Activated CD4-positive, alpha-beta T cell treated with anti-CD3 and anti-CD28 coated beads, Interleukin-2, amount 50 U/mL, for 16 hours (primary cell): ENCODE measurements at places on chromosomes 2 and 18.

- no peak for DNase-seq
These were observed 224.5 kb upstream of the SPOPL start for GRCh38 chr2:138277062-138277461.

GRCh38 chr2:65436824-65437221, 4.4 kb upstream of the SPRED2 start:
- DNase-seq, result peak; percentile 87

GRCh38 chr2:59691518-59692190, 861.8 kb downstream of the BCL11A start:
- no peak for DNase-seq

GRCh38 chr2:218271487-218271797, 1.1 kb downstream of the PNKD start:
- DNase-seq, result no peak

- DNase-seq, result no peak
These were observed 170.4 kb downstream of the ZNF407 start for GRCh38 chr18:74768096-74768495.

- DNase-seq, result no peak
These were observed 40.0 kb upstream of the SULT1C3 start for GRCh38 chr2:108199726-108200125.

- no peak for DNase-seq
These were observed 34.5 kb downstream of the PTPN2 start for GRCh38 chr18:12849548-12849947.

DNA sequence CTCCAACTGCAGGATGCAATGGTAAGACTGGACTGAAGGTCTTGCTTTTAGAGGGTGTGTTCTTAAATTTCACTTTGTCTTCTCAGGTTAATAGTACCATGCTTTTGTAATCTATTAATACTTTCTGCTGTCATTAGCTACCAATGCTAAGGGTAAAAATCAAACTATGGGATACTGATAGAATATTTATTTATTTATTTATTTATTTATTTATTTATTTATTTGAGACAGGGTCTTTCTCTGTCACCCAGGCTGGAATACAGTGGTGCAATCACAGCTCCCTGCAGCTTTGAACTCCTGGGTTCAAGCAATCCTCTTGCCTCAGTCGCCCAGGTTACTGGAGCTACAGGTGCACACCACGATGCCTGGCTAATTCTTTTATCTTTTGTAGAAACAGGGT, 152.1 kb downstream of the SPP2 start:
- no peak for DNase-seq

DNA sequence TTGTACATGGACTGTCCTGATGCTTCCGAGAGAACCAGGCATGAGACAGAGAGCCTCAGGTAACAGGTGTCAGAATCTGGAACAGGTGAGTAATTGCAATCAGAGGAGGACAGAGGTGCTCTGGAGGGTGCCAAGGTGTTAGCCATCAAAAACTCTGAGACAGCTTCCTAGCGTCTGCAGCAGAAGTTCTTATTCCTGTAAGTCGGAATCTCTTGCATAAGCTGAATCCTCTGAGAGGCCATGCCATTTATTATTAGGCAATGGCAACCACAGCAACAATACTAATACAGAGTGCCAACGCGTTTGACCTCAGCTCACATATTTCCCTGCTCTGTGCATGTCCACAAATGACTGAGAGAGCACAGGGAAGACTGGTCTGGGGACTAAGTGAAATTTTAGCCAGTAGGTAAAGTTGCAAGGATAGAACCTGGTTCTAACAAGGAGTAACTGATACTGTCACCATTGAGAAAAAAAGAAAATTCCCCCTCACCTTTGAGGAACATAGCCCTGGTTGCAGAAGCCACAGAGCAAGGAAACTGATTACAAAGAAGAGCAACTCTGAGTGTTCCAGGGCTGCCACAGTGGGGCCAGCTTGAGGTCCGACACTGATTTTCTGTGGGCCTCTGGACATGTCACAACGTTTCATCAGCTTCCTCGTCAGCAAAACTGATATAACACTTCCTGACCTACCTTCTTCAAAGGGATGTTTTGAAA, 55.1 kb upstream of the ACSL3 start:
- peak; percentile 10 for DNase-seq

DNA sequence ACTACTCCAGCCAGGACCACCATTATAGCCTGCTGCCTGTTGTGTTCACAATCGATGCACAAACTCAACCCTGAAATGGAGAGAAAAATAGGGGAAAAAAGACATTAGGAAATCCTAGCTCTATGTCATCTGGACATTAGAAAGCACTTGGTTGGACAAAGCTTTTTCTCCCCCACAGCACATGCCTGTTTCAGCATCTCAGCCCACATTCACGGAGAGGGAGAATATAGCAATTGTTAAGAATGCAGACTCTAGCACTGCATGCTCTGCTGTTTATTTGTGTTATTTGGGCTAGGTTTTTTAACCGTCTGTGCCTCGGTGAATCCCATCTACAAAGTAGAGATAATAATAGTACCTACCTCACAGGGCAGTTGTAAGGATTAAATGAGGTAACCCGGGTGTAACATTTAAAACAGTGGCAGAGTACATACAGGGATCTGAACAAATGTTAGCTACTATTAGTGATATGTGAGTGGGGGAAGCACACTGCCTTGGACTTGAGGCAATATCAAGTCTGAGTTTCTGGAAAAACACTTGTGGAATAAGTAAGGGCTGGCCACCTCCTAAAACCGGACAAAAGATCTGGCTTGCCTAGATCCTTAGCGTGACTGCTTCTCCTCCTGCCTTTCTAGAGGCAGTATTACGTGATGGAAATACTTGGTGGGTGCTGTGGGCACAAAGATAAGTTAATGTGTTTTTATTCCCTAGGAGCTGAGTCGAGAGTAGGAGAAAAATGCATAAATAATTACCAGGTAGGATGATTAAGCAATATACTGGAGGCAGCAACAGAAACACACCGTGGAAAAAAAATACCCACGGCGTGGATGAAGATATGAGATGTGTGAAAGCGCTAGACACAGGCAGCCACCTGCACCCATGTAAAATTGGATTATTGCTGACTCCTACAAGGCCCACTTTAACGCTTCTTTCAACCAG, 1.0 kb upstream of the PPP1CB start:
- DNase-seq, result peak; percentile 36

DNA sequence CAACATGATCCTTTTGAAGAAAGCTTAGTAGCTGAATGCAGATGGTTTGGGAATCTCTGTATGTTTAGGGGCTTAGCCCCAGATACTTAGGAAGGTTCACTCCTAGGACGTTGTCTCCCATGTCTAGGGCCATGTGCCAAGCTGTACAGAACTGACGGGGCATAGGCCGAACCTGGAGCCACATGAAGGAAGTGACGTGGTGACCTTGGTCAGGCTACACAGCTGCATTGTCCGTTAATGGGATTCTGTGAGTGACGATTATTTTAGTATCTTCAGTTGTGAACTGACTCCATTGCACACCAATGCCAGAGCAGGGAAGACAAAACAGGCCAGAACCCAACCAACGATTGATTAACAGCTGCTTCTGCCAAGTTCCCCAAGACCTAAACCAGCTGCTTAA, 139.3 kb downstream of the TPO start:
- no peak for DNase-seq

- DNase-seq, result no peak
These were observed 25.4 kb downstream of the MYO7B start for GRCh38 chr2:127560931-127561280.

DNA sequence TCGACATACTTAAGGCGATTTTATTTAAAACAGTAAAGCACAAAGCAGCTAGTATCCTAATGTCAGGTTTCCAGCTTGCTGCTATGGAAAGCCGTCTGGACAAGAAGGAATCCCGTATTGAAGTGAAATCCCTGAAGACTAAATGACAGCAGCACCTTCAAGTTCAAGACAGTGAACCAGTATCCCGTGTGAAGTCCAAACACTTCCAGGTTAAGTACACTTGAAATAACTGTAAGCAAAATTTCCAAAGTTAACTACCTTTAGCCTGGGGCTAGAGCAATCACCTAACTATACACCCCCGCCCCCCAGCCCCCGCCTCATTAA, 1.2 kb downstream of the MBOAT2 start:
- DNase-seq, result no peak

DNA sequence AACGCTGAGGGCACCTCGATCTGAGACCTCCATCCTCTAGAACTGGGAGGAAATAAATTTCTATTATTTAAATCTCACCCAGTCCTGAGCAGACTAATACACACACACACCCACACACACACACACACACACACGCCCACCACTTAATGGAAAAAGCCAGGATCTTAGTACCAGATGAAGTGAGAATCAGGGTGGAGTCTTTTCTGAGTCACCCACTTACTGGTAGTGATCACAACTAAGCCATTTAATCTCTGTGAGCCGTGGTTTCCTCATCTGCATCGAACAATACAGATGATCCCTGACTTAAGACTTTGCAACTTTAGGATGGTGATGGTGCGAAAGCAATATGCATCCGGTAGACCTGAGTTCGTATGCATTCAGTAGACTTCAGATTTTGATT, 18.6 kb downstream of the THNSL2 start:
- no peak for DNase-seq

- peak; percentile 78 for DNase-seq
These were observed 15.9 kb upstream of the ATP6V1B1 start for GRCh38 chr2:70919672-70920366.

DNA sequence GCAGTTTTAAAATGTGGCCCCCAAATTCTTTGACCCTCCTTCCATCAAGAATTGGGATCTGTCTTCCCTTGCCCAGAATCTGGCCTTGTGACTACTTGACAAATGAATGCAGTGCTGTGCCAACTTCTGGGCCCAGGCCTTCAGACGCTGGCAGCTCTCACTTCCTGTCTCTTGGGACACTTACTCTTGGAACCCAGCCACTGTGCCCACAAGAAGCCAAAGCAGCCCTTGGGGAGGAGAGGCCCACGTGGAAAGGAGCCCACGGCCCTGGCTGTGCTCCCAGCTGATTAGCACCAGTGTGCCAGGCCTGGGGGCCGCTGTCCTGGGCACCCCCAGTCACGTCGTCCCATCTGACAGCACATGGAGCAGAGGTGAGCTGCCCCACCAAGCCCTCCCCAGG, 56.6 kb downstream of the RPL37A start:
- DNase-seq, result no peak

DNA sequence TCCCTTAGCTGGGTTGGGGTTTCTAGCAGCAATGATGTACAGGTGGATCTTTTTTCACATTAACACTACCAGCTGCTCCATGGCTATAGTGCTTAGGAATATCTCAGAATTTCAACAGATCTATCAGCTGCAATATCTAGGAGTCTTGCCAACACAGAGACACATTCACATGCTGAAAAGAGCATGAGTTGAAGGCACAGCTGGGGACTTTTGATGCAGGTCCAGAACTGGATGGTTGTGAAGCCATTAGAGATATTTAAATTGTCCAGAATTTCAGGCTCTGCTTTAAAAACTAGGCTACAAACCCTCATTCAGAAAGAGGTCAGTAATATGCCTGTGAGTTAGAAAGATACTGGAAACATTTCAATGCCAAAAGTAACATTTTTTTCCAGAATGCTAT, 122.2 kb upstream of the CCDC195 start:
- DNase-seq, result no peak

DNA sequence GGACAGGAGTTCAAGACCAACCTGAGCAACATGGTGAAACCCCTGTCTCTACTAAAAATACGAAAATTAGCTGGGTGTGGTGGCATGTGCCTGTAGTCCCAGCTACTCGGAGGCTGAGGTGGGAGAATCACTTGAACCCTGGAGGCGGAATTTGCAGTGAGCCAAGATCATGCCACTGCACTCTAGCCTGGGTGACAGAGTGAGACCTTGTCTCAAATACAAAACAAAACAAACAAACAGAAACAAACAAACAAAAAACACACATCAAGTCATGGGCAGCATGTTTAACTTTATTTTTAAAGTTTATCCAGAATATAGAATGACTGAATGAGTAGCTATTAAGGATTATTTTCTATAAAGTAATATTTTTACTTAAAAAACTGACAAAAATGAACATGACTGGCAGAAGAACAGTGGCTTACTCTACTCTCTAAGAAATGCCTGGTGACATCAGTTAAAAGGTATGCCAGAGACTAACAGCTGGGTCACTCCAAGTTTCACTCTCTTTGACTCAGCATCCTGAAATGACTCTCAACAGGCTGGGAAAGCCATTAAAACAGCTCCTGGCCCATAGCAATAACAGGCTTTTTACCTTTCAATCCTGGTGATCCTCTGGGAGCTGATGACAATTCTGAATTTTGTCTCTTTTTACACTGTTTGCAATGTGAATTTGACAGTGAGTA, 281.6 kb upstream of the STON1 start:
- peak; percentile 67 for DNase-seq

DNA sequence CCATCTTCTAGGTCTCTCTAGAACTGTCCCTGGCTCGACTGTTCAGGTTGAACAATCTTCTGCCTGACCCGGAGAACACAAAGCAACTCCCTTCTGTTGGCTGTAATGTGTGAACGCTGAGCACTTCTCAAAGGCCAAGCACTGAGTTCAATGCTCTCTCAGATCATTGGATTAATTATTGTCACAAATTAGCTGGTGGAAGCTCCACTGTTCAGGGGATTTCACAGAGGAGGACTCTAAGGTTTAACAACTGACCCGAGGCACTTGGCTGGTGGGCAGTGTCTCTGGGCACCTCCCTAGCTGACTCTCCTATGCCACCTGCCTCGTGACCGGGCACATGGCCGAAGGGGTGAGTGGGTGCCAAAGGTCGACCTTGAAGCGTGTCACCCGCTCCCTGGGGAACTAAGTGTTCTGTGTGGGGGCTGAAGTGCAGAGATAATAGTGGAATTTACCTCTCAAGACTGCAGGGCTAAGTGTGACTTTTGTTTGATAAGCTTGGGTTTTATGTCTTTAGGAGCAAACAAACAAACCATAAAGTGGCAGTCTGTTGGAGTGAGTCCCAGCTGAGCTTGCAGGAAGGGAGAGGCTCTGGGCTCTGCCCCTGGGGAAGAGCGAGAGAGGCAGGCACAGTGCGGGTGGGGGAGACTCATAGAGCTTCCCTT, 64.8 kb downstream of the BCL2L11 start:
- DNase-seq, result no peak

- no peak for DNase-seq
These were observed 85.2 kb upstream of the ITGA4 start for GRCh38 chr2:181371782-181372645.

DNA sequence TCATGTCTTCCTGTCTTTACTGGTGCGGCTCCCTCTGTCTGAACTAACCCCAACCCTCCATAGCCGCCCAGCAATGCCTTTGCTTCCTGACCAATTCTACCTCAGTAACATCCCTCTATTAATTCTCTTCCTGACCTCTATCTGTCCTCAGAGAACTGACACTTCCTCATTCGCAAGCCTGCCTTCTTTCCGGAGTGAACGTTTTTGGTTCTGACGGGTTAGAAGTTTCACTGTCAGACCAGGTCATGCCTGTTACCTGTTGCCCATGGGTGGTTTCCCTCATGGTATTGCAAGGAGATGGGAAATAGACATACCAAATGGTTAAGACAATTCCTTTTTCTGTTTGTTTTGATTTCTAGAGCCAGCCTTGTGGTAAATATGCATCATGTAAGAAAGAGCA, 453.4 kb upstream of the SLC14A2 start:
- no peak for DNase-seq

DNA sequence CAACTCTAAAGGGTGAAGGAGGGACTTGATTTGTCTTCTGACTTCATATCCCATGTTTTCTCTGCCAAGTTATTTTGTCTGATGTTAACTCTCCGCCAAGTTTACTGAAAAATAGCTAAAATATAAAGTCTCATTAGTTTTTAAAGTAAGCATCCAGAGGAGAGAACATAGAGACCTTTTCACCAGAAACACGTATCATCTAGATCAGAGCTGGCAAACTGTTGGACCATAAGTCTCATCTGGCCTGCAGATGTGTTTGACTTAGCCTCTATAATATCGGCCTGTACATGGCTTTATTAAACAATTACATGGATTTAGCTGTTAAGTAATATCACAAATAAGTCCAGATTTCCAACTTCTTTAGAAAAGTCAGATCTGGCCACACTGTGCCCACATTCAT, 182.6 kb downstream of the PLCL1 start:
- no peak for DNase-seq

- DNase-seq, result no peak
These were observed 1.5 kb downstream of the EPAS1 start for GRCh38 chr2:46298522-46299353.
